ENCODE measurements at places on chromosomes 5 and 9.

DNA sequence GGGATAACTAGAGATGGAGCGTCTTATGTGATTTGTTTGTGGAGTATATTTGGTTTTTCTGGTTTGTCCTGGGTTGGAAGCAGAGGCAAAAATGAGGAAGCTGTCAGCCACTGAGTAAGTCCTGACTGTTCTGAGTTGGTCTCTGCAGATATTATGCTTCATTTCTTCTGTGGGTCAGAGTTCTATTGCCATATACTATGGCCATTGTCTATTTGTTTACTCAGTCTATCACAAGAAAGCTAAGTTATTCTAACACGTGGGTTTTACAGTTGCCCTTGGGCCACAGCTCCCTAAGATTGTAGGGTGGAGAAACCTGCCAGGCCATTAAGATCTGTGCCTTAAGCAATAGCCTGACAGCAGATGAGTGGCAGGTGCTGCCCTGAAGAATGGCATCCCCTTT, 3.0 kb upstream of the CTSV start:
- peaks cover 11% of the 10 kb centered on the region for H3K27me3 ChIP-seq
- no peaks in the 10 kb centered on the region for H3K36me3 ChIP-seq
- DNase-seq: no peak
- H3K4me1 ChIP-seq: peaks cover 5% of the 10 kb centered on the region
- H3K4me3 ChIP-seq: no peak overlapping the region

GRCh38 chr5:91123901-91124300, 259.2 kb downstream of the ARRDC3 start:
- no peaks in the 10 kb centered on the region for H3K27me3 ChIP-seq
- H3K4me3 ChIP-seq: no peak overlapping the region
- DNase-seq: no peak

GRCh38 chr5:148394587-148395019, 10.8 kb downstream of the FBXO38 start:
- H3K4me1 ChIP-seq: peaks cover 53% of the 10 kb centered on the region
- H3K27me3 ChIP-seq: no peaks in the 10 kb centered on the region
- H3K36me3 ChIP-seq: peaks cover 12% of the 10 kb centered on the region
- no peak overlapping the region for H3K4me3 ChIP-seq
- H3K27ac ChIP-seq: no peak overlapping the region
- no peak for DNase-seq

- H3K27ac ChIP-seq: no peak overlapping the region
- no peak overlapping the region for H3K4me3 ChIP-seq
- H3K36me3 ChIP-seq: no peaks in the 10 kb centered on the region
- H3K4me1 ChIP-seq: no peaks in the 10 kb centered on the region
- DNase-seq: no peak
Measured at GRCh38 chr5:127849891-127850290, 146.7 kb downstream of the CCDC192 start.

DNA sequence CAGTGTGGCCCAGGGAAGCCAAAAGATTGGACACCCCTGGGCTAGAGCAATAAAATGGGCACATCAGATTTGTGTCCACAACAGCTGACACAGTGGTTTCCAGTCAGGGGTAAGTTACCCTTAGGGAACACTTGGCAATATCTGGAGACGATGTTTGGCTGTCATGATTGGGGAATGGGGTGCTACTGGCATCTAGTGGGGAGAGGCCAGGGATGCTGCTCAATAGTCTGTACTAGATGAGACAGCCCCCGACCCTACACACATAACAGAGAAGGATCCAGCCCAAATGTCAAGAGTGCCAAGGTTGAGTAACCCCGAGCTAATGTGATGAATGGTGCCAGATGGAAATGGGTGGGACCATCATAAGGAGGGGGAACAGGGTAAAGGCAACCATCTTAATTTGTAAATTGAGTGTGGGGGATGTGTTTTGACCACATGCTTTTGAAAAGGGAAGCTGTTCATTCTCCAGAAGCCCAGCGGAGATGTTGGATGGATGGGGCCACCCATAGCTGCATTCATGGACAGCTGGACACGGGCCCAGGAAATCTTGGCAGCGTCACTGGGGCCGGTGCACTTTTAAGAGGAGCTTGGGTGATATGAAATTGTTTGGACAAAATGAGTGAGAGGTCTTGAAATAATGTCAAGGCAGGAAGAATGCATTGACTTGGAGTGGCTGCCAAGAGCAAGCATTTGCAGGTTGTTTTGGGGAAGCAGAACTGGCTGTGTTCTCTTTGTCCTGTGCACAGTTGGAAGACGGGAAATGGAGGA, 33.4 kb downstream of the SYK start:
- H3K27me3 ChIP-seq: peaks cover 3% of the 10 kb centered on the region
- DNase-seq: no peak
- no peak overlapping the region for H3K4me3 ChIP-seq
- H3K36me3 ChIP-seq: no peaks in the 10 kb centered on the region

Data from HFFc6 (cell line).